ENCODE measurements at places on chromosomes 5 and 9. TPM values are rescaled to one million over a fixed set of nuclear protein-coding genes. Genes with fewer than 3 reads are reported as not detected.

MYMK gene
- not detected for total RNA-seq

DNA sequence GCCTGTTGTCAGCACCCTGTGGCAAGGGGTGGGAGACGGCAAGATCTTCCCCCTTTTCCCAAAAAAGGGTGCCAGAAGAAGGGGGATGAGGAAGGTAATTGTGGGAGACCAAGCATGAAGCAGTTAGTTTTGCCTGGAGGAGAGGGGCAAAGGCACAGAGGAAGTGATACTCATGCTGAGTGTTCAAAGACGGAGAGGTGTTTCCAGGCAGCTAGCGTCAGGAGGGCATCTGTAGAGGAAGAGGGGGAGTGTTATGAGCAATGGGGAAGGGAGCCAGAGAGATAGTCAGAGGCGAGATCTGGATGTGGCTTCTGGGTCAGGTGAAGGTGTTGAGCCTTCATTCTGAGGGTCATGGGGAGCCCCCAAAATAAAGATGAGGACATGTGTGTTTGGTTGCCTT, 26.9 kb upstream of the ADAM19 start:
- peak overlapping the region; percentile 21 for H3K4me3 ChIP-seq
- peak overlapping the region; percentile 92 for H3K27ac ChIP-seq
- peaks cover 69% of the 10 kb centered on the region for H3K4me1 ChIP-seq
- no peaks in the 10 kb centered on the region for H3K27me3 ChIP-seq
- DNase-seq = peak; percentile 35

DNA sequence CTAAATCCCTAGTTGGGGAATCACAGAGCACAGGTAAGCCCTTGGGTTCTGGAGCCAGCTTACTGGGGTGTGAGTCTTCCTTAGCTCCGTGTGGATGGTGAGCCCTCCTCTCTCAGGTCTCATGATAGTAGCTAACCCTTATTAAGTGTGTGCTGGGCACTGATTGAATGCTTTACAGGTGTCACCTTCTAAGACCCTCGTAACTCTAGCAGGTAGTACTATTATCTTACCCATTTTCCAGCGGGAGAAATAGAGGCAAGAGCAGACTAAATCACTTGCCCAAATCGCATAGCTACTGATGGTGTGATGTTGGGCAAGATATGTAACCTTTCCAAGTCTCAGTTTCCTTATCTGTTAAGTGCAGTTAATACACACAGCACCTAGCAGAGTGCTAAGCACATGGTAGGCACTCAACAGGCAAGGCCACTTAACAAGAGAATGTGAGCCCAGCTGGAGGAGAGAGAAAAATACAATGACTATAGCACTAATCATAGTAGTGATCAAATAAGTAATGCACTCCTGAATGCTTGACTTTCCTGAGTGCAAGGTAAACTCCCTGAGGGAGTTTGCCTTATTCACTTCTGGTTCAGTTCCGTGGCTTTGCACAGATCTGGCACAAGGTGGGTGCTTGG, at the start of gene DCANP1:
DCANP1 (minus strand) TSS at position 51 of the 632 bp plus-strand sequence. CDS start 240 bp downstream, outside the sequence.
- H3K4me1 ChIP-seq = peaks cover 11% of the 10 kb centered on the region
- no peak for DNase-seq
- no peak within 1 kb of the TSS for H3K27ac ChIP-seq
- no peak within 1 kb of the TSS for H3K4me3 ChIP-seq

DNA sequence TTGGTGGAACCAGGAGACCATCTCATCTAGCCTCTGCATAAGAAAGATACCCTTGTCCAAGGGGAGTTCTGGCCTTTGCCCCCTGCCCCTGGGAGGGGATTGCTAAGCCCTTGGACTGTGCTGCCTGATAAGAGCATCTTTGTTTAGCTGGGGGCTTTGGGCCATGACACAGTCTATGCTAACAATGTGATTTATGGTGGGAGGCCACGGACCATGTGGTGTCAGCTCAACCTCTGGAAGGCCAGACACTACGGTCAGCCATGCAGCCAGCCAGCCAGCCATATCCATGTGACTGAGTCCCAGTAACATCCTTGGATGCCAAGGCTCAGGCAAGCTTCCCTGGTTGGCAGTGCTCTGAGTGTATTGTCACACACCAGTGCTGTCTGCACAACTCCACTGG, 244.4 kb downstream of the FSTL4 start:
- H3K27me3 ChIP-seq = peaks cover 32% of the 10 kb centered on the region
- no peak for DNase-seq
- no peak overlapping the region for H3K27ac ChIP-seq

DNA sequence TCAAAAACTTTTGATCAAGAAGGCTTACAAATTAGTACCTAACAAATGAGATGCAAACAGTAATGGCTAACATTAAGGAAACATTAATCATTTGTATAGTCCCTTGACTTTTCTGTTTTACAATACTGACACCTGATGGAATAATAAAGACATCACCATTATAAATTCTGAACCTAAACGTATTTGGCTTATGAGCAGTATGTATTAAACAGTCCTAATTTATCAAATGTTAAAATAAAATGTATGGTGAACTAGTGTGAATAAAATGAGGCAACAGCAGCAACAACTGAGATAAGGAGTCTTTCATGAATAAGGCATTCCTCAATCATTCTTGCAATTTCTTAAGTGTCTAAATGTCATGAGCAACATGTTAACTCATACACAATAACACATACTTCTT, 6.0 kb downstream of the PUM3 start:
- H3K4me1 ChIP-seq = peaks cover 24% of the 10 kb centered on the region
- H3K27me3 ChIP-seq = no peaks in the 10 kb centered on the region
- peak overlapping the region; percentile 68 for H3K27ac ChIP-seq
- peaks cover 33% of the 10 kb centered on the region for H3K36me3 ChIP-seq
- no peak for DNase-seq
- peak overlapping the region; percentile 60 for H3K4me3 ChIP-seq

- no peak overlapping the region for H3K4me3 ChIP-seq
- no peak overlapping the region for H3K27ac ChIP-seq
- DNase-seq = no peak
- H3K36me3 ChIP-seq = no peaks in the 10 kb centered on the region
- no peaks in the 10 kb centered on the region for H3K4me1 ChIP-seq
- H3K27me3 ChIP-seq = peaks cover 24% of the 10 kb centered on the region
Measured at GRCh38 chr5:14650052-14650451, 14.5 kb upstream of the OTULIN start.

DNA sequence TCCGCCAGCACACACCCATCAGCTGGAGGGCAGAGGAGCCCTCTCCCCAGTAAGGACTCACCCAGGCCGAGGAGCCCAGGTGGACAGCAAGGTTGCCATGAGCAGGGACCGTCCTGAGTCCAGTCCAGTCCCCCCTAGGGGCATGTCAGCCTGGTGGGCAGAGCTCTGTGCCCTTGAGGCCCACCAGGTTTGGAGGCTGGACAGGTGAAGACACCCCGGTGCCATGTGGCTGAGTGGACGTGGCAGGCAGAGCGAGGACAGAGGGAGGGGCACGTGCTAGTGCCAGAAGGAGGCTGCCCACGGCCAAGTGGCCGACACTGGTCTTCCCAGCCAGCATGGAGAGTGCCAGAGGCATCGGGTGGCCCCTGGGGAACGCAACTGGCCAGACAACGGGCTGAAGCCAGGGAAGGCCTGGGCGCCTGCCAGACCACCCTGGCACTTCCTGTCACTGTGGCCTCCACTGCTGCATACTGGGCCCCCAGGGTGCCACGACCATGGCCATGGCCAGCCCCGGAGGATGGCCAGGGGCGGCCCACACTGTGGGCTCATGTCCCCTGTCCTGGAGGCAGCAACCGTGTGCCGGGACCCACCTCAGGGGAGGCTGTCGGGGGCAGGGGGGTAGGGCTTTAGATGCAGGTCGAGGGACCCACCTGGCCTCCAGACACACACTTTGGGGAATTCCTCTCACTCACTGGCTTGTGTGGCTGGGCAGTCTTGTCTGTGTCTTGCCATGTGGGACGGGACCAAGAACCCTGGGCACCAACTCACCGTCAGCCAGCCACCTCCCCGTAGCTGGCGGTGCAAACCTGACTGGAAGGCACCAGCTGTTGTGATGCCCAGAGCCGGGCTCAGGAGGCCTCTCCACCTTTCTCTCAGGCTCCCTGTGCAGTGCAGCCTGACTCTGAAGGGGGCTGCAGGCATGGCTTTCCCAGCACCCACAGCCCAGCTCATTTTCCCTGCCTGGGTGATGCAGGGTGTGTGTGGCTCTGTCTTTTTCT, 42.3 kb upstream of the LPCAT1 start:
- H3K27me3 ChIP-seq = peaks cover 4% of the 10 kb centered on the region
- no peak for DNase-seq
- H3K27ac ChIP-seq = no peak overlapping the region
- H3K36me3 ChIP-seq = peaks cover 6% of the 10 kb centered on the region

PCDHA12 gene
- total RNA-seq = not detected

DNA sequence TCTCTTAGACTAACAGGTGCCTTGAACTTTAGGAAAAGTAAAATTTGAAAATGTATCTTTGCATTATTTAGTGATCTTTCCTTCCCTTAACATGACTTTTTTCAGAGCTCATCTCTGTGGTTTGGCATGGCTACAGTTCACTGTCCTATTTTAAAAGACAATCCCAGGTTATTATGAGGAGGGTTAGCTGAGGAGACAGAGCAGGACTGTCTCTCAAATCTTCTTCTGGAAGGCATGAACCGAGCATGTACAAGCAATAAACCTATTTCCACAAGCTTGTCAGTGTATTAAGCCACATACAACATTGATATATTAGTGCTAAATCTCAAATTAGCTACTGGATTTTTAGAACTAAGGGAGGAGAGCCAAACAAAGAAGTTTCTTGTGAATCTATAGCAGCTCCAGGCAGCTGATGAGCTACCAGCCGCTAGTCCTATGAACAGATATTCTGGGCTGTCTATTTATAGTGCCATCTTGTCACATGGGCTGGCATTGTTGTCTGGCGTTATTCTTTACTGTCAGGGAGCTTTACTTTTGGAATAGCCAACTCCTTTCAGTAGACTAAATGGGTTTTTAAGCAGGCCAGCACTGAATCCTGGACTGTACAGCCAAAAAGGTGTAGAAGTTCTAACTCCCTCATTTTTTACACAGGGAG, 171.2 kb upstream of the ACTBL2 start:
- DNase-seq = no peak
- H3K4me1 ChIP-seq = no peaks in the 10 kb centered on the region
- H3K27ac ChIP-seq = no peak overlapping the region
- H3K4me3 ChIP-seq = no peak overlapping the region

DNA sequence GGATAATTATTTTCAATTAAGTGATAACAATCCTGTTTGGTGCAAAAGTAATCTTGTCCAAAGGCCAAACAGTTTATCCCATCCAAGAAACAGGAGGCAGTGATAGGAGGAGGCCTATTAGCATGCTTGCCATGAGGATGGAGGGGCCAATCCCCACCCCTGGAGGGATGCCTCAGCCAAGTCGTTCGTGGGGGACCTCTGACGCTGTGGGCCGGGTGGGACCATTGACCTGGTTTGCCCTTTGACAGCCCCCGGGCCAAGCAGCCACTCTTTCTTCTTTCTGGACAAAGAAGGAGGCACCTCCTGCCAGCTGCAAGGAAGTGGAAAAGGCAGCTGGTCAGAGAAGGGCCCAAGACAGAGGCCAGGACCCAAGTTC, 39.5 kb upstream of the GRHPR start:
- H3K27me3 ChIP-seq = peaks cover 35% of the 10 kb centered on the region
- no peaks in the 10 kb centered on the region for H3K4me1 ChIP-seq
- no peak overlapping the region for H3K27ac ChIP-seq
- no peak for DNase-seq

ROR2 gene
- 0.11 TPM for total RNA-seq

ANKRD18A gene
- total RNA-seq = not detected

DNA sequence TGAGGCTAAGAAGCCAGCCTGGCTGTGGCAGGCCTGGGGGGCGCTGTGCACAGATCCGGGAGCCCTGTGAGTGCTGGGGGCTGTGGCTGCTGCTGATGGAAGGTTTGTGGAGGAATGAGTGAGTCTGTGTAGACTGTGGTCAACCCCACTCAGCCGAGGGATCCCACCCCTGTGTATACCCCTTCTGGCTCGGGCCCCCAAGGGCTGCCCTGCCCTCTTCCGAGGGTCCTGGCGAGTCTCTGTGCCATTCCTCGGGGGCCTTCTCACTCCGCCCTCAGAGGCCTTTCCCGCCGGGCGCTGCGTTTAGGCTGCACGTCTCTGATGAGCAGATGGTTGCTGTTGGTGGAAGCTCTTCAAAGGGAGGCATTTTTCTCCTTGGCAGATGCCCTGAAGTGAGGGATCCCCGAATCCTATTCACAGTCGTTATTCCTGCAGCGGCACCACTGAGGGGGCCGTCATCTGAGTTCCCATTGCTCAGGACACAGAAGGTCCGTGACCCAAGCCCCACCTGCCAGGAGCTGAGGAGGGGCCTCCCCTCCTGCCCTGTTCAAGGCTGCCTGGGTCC, 94.1 kb downstream of the RXRA start:
- peaks cover 5% of the 10 kb centered on the region for H3K27me3 ChIP-seq
- no peak overlapping the region for H3K4me3 ChIP-seq
- H3K27ac ChIP-seq = no peak overlapping the region

ELAVL2 gene
- total RNA-seq = not detected

GRCh38 chr9:85199866-85200495, 530.5 kb downstream of the NTRK2 start:
- no peak for DNase-seq
- H3K4me1 ChIP-seq = no peaks in the 10 kb centered on the region
- H3K27ac ChIP-seq = no peak overlapping the region
- H3K36me3 ChIP-seq = no peaks in the 10 kb centered on the region

SLC34A3 gene
- total RNA-seq = not detected

C9orf152 gene
- total RNA-seq = not detected

DNA sequence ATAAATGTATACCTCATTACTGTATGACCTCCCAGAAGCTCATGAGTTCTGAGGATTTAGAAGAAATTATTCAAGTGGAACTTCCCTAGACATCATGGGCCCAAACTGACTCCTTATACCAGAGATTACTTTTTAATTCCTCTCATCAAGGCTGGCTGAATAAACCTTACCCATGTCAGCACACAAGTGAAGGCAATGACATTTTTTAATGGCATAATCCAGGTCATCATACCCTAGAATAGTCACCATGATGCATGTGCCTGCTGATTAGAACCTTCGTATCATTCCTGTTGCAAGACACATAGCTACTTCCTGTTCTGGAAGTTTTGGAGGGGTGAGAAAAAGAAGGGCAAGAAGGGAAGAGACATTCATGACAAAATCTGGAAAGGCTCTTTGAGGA, 49.8 kb upstream of the IFNK start:
- H3K4me1 ChIP-seq = no peaks in the 10 kb centered on the region
- DNase-seq = no peak

Measured in HFFc6 (cell line).